ENCODE measurements at places on chromosomes 6 and 20.

- DNase-seq: no peak
These were observed 242.3 kb downstream of the TBX18 start for GRCh38 chr6:84522135-84522549.

DNA sequence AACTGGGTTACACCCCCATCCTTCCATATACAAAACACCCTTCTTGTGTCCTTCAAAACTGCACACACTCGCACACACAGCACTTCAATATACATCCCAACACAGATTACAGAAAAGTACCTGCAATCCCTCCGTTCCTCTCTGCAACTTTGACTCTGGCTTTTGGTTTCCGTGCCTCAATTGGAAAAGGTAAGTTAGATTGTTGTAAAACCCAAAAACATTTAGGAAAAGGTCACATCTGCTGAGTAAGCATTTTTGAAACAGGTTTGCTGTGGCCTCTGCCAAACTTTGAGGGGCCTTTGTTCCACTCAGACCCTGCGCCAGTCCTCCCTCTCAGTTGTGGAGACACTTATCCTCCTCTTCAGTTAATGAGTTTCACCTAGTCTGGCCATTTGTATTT, 4.2 kb downstream of the NKX2-4 start:
- DNase-seq: no peak

GRCh38 chr6:155466539-155466938, 10.9 kb upstream of the NOX3 start:
- DNase-seq: no peak

- no peak for DNase-seq
These were observed 65.7 kb downstream of the HTR1B start for GRCh38 chr6:77397561-77397960.

- DNase-seq: no peak
These were observed 138.3 kb upstream of the HMGN3 start for GRCh38 chr6:79372757-79373156.

DNA sequence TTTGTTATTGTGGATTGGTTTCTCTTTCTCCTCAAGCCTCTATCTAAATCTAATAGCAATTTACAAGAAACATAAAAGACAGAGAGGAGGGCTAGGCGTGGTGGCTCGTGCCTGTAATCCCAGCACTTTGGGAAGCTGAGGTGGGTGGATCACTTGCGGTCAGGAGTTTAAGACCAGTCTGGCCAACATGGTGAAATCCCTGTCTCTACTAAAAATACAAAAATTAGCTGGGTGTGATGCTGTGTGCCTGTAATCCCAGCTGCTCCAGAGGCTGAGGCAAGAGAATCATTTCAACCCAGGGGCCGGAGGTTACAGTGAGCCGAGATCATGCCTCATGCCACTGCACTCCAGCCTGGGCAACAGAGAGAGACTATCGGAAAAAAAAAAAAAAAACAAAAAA, 46.6 kb downstream of the SLC2A12 start:
- no peak for DNase-seq

DNA sequence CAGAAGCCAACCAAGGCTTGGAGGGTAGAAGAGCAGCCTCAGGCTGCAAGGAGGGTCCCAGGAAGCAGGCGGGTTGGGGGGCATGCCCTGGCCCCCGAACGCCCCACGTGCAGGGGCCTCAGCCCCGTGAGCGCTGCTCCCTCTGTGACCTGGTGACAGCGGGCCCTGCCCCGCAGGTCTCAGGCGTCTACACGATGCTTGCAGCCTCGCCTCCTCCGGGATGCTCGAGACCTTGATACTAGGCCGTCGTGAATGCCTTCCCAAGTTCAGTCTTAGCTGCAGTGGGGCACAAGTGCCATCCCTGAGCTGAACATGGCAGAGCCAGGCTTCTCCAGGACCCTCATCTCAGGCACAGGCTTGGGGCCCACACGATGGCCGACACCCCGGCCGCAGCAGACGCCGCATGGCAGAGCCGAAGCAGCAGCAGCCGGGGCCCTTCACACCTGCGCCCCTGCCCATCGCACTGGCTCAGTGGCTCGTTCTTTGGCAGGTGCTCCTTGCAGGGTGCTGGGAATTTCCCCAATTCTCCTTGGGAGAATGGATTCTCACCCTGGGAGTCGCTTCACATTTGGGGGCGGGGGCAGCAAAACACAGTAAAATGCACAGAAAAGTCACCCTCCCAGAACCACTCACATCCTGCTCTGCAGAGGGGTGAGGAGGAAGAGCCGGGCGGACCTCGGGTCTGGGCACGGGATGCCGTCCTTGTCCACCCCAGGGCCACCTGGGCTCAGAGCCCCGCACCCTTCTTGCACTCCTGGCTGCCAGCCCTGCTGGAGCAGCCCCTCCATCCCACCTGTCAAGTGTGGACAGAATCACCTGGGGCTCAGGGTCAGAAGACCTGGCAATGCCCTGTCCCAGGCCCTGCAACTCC, 161.8 kb downstream of the DLL1 start:
- DNase-seq: peak; percentile 5

DNA sequence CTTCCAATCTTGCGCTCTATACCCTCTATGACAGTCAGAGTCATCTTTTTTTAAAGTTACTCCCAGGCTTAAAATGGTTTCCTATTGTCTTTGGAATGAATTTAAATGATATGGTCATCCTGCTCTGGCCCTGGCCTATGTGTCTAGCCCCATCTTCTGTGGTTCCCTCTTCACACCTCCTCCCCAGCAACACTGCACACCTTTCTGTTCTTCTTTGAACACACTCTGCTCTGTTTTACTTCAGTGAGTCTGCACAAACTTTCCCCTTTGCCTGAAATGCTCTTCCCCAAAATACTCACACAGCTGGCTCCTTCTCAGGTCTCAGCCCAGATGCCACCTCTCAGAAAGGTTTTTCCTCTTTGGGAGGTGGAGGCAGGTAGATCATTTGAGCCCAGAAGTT, 132.7 kb downstream of the FYN start:
- no peak for DNase-seq

DNA sequence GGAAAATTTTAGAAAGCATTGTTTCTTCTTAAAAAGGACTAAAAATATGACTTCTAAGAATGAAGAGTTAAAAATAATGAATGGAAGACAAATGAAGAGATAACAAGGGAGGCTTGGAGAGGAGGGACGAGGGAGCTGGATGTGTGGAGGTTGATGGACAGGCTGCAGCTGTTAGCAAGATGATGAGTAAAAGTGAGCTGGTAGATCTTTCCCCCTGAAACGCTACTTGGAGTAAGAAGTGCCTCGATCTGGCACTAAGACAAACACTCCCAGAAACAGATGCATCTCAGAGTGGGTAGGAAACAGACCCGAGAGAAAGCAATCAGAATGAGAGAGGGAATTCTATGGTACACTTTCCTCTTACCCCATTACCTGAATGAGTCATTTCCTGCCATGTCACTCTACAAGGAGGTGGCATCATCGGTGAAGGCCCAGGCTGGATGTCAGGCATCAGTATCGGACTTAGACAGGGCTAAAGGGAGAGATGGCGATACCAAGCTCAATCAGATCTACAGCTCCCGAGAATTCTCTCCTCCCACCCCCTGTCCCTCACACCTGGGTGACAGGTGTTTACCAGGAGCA, 154.1 kb upstream of the BMP2 start:
- no peak for DNase-seq

- no peak for DNase-seq
These were observed 91.7 kb downstream of the CLIC5 start for GRCh38 chr6:45923831-45924391.

DNA sequence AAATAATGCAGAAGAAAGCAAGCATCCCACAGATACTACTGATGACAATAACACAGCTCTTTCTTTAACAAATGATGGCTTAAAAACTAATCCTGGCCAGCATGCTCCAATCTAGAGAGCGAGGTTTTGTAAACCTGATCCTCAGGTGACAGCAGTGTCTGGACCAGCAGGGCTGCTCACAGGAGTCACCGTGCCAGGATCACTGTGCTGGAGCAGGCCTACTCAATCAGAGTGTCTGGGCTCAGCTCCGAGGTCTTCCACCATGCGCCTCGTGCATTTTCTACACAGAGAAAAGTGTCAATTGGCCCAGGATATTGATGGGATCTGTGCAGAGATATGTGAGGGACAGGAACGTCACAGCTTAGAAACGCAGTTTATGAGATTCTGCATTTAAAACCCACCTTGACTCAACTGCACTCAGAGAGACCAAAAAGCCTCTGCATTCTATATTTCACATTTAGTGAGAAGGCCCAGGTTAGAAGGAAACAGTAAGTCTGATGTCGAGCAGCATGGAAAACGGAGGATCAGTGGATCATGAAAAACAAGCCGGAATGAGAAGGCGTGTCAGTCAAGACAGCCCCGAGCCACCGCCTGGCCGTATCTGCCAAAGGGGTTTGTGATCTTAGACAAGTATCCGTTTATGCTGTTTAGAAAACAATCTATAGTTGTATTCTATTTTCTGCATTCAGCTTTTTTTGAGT, 7.8 kb downstream of the RAMACL start:
- no peak for DNase-seq

GRCh38 chr6:140253096-140253495, 878.6 kb upstream of the CITED2 start:
- no peak for DNase-seq

DNA sequence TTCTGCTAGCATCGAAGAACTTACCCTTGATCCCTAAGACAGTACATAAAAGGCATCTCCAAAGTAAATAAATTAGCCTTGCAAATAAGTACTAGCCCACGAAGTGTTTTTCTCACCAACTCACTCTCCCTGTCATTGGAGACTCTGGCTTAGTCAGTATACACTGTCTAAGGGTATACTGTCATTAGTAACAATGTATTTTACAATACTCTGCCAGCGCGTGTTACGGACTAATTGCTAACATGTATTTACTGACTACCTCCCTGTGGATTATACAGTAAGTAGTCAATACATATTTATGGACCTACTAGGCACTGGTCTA, 72.1 kb downstream of the NFATC2 start:
- DNase-seq: no peak

- no peak for DNase-seq
These were observed 102.2 kb upstream of the EXOC2 start for GRCh38 chr6:795046-795685.

- DNase-seq: no peak
These were observed 128.0 kb downstream of the TENT5A start for GRCh38 chr6:81624453-81624852.

DNA sequence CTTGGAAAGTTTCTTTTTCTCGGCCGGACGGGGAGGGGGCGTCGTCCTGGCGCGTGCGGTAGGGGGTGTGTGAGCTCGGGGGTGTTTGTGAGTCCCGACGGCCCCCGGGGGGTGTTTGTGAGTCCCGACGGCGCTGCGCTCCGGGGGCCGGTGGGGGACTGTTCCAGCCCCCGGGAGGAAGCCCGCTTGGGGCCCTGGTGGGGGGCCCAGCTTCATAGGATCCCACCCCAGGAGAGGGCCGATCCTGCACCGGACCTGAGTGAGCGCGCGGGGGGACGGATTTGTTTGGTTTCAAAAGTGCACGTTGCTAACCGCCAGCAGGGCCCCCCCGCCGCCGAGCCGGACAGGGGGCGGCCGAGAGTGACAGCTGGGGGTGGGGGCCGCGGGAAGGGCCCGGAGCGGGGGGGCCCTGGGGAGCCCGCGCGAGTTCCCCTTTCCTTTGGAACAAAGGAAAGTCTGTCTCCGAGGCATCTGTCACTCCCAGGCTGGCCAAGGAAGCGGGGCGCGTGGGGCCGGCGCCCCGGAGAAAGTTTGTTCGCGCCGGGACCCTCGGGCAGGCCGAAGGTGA, 485 bp downstream of the TGIF2 start:
- DNase-seq: peak; percentile 53

- DNase-seq: no peak
These were observed 67.8 kb downstream of the RNF182 start for GRCh38 chr6:13992417-13993055.

GRCh38 chr6:44415873-44416502, 28.5 kb downstream of the CDC5L start:
- DNase-seq: no peak

GRCh38 chr6:40520084-40520483, 67.1 kb downstream of the LRFN2 start:
- no peak for DNase-seq

DNA sequence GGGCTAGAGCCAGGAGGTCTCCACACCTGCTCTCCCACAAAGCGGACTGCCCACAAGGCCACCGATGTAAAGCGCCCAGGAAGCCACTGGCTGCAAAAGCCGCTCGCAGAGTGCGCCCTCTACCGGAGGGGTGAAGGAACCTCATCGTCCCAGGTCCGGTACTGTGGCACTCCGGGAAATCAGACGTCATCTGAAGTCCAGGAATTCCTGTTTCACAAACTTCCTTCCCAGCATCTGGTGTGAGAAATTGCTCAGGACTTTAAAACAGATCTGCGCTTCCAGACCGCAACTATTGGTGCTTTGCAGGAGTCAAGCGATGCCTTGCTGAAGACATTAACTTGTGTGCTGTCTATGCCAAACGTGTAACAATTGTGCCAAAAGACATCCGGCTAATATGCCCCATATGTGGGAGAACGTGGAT, 115.1 kb upstream of the ARID1B start:
- DNase-seq: no peak

GRCh38 chr20:3786126-3786484, 435 bp downstream of the CENPB start:
- peak; percentile 69 for DNase-seq

- DNase-seq: no peak
These were observed 325.3 kb downstream of the GJA1 start for GRCh38 chr6:121760745-121761144.

GRCh38 chr6:75613056-75613501, 11.4 kb downstream of the SENP6 start:
- no peak for DNase-seq

DNA sequence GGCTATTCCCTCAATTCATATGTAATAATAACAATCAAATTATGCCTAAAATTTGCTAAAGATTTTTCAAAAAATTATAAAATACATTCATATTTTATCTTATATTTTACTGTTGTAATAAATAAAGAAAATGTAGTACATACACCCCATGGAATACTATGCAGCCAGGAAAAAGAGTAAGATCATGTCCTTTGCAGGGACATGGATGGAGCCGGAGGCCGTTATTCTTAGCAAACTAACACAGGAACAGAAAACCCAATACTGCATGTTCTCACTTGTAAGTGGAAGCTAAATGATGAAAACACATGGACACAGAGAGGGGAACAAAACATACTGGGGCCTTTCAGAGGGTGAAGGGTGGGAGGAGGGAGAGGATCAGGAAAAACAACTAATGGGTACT, 584.2 kb upstream of the MMS22L start:
- no peak for DNase-seq

- DNase-seq: peak; percentile 42
These were observed 260.0 kb downstream of the C6orf118 start for GRCh38 chr6:165049362-165049761.

- DNase-seq: no peak
These were observed 153.4 kb upstream of the CARMIL1 start for GRCh38 chr6:25125736-25126135.

DNA sequence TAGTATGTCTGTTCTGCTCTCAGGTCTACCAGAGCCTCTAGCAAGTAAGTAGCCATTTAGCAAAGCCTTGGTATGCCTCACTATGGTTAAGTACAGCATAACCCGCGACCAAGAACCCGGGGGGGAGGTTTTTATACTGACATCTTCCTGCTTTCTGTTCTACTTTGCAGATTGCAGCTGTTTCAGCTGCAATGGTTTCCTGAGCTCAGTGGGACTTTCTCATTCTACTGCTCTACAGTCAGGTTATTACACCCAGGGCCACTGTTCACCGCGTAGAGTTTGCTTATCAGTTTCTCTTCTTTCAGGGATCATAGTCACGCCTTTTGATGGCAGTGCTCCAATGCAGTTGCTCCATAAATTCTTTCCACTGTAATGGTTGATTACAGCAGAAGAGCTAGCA, 631.3 kb downstream of the TFAP2A start:
- no peak for DNase-seq

GRCh38 chr6:71248306-71248765, 40.3 kb upstream of the OGFRL1 start:
- no peak for DNase-seq
